ENCODE measurements at places on chromosomes 3 and 15. TPM values are rescaled to one million over a fixed set of nuclear protein-coding genes. Genes with fewer than 3 reads are reported as not detected.
A peak's percentile ranks its signal among the peaks of the same experiment; 100 is the strongest.

DNA sequence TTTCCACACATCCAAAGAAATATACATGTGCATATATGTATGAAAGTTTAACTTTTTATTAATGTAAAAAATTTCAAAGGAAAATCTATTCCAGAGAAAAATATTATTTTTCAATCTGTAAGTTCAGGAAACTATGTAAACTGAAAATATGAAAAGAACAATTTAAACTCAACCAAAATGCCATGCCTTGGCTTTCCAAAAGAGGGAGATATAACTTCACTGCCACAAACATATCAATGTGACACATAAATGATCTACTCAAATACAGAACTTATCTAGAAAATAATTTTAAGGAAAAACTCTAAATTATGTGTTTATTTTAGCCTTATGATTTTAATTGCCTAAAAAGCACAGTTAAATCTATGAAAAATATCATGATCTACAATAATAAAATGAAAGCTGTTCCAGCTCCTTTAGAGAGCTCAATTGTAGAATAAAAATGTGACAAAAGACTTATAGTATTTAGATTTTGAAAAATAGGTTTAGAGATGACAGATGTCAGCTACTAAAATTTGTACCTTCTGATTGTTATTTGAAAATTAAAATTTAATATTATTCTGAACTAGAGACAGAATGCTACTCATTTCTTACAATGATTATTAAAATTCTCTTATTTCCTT, 94.8 kb downstream of the GBE1 start:
- DNase-seq = no peak
- no peak overlapping the region for H3K4me3 ChIP-seq
- peaks cover 4% of the 10 kb centered on the region for H3K4me1 ChIP-seq
- H3K27ac ChIP-seq = no peak overlapping the region
- peaks cover 6% of the 10 kb centered on the region for H3K36me3 ChIP-seq

DNA sequence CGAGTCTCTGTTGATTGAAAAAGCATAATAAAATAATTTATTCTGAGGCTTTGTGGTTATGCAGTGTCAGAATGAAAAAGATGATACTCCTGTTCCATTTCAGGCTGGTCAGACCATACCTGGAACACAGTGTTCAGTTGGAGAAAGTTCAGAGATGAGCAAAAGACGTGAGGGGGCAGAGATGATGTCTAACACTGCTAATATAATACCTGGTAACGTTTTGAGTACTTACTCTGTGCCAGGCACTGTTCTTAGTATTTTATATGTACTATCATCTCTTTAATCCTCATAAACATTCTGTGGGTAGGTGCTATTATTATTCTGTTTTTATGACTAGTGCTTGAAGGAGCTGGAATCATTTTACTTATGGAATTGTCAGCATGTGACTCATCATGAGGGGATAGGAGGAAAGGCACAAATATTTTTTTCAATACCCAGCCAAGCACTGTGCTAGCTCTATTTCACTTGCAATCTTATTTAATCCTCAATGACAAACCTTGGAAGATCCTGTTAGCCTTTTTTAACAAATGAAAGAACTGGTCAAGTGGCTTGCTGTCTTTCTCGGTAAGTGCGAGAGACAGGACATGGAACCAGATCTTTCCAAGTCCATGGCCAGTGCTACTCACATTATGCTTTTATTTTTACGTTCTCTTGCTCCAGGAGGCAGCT, 31.8 kb downstream of the IQGAP1 start:
- H3K4me3 ChIP-seq = no peak overlapping the region
- peaks cover 66% of the 10 kb centered on the region for H3K4me1 ChIP-seq
- no peaks in the 10 kb centered on the region for H3K36me3 ChIP-seq
- DNase-seq = no peak
- peak overlapping the region; percentile 81 for H3K27ac ChIP-seq

- H3K4me3 ChIP-seq = no peak overlapping the region
- H3K27ac ChIP-seq = no peak overlapping the region
- peaks cover 4% of the 10 kb centered on the region for H3K36me3 ChIP-seq
- no peaks in the 10 kb centered on the region for H3K27me3 ChIP-seq
Observed at GRCh38 chr3:149545049-149545448, 70.6 kb downstream of the TM4SF4 start.

- peaks cover 19% of the 10 kb centered on the region for H3K36me3 ChIP-seq
- H3K27me3 ChIP-seq = no peaks in the 10 kb centered on the region
- no peak for DNase-seq
- no peak overlapping the region for H3K27ac ChIP-seq
- no peak overlapping the region for H3K4me3 ChIP-seq
- H3K4me1 ChIP-seq = peaks cover 31% of the 10 kb centered on the region
Observed at GRCh38 chr15:85691350-85692240, 103.1 kb downstream of the KLHL25 start.

GRCh38 chr3:172229462-172229861, 190.1 kb downstream of the FNDC3B start:
- peak overlapping the region; percentile 24 for H3K27ac ChIP-seq
- DNase-seq = no peak
- peaks cover 31% of the 10 kb centered on the region for H3K36me3 ChIP-seq
- H3K4me1 ChIP-seq = peaks cover 40% of the 10 kb centered on the region
- no peaks in the 10 kb centered on the region for H3K27me3 ChIP-seq

CLDN18 gene
- total RNA-seq = not detected

All from chondrocyte (in vitro differentiated cells).